ENCODE measurements at places on chromosomes 1 and 21.

GRCh38 chr1:151065089-151065645 lies 5.0 kb downstream of the MLLT11 start:
- DNase-seq = no peak

- DNase-seq = no peak
Measured at GRCh38 chr1:43011020-43011419, 52.4 kb upstream of the SLC2A1 start.

- DNase-seq = no peak
Measured at GRCh38 chr21:41605178-41605933, 97.4 kb upstream of the TMPRSS2 start.

GRCh38 chr1:163877016-163877415 lies 555.3 kb downstream of the NUF2 start:
- no peak for DNase-seq

GRCh38 chr1:192879406-192879805 lies 70.6 kb downstream of the RGS2 start:
- DNase-seq = no peak

GRCh38 chr1:231201979-231202633 lies 38.9 kb upstream of the GNPAT start:
- no peak for DNase-seq

GRCh38 chr1:39354572-39354971 lies 136.9 kb upstream of the BMP8A start:
- DNase-seq = no peak

GRCh38 chr1:3504151-3504821 lies 49.8 kb downstream of the ARHGEF16 start:
- DNase-seq = no peak

- no peak for DNase-seq
Measured at GRCh38 chr1:167805041-167805556, 83.3 kb downstream of the MPZL1 start.

DNA sequence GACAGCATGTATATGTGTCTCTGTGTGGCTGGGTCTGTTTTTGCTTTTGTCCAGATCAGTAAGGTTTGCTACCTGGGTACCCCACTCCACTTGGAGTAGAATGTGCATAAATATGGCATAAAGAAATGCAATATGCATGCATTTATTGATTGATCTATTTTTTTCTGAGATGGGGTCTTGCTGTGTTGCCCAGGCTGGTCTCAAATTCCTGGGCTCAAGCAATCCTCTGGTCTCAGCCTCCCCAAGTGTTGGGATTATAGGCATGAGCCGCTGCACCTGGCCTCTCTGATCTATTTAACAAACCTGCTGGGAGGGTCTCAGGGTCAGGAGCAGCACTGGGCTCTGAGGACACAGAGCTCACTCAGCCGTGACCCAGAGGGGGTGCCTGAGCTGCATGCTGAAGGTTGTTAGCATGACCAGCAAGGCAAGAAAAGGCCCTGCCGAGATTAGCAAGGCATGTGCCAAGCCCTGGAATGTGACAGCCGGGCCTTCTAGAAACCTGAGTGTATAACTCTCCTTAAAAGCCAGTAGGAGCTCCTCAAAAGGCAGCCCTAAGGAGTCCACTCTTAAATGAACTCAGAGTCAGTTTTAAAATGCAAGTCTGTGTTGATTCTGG lies 22.5 kb downstream of the PCSK9 start:
- DNase-seq = no peak

DNA sequence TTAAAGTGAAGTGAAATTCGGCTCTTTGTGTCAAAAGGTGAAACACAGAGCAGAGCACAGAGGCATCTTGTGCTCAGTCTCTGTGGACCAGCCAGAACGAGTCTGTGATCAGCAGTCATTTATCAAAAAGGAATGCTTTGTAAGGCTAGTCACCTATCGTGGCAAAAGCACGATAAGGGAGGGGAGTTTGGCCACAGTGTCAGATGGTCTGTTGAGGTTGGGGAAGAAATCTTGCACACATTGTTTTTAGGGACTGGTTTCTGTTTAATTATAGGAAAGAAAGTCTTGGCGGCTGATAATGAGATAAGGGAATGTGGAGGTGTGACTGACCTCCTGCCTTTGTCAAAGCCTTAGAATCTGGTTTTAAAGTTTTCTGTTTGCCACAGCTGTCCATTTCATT lies 58.2 kb upstream of the KIAA1614 start:
- DNase-seq = no peak

GRCh38 chr1:169615803-169616202 lies 14.1 kb downstream of the SELP start:
- no peak for DNase-seq

DNA sequence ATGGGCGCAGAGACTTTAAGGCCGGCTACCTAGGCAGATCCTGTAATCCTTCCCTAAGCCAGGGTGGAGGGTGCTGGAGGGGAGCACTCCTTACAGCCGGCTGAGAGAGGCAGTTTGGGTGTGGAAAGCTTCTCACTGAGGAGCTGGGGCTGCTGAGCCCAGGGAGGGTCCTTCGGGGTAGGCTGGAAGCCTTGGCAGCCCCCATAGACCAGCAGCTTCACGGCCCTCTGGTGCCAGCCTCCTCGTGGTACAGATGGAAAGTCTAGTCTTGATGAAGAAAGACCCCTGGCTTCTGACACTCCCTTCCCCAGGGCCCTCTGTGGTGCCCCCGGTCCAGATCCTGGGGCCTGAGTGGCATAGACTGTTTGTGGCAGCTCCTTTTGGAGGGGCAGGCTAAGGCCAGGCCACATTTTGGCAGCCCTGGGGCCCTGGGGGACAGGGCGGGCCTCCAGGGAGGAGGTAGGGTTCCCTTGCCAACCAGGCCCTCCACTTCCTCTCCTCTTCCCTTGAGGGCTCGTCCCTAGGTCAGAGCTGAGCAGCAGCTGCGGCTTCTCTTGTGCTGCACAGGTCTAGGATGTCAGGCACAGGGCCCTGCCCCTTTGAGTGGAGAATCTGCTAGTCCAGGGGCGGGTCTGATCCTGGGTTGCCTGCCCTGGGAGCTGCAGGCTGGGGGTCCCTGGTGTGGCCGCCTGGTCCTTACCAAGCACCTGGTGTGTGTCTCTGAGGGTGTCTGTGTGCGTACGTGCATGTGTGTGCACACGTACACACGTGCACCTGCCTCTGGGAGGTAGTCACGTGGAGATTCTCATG lies 4.8 kb downstream of the AMPD2 start:
- no peak for DNase-seq

DNA sequence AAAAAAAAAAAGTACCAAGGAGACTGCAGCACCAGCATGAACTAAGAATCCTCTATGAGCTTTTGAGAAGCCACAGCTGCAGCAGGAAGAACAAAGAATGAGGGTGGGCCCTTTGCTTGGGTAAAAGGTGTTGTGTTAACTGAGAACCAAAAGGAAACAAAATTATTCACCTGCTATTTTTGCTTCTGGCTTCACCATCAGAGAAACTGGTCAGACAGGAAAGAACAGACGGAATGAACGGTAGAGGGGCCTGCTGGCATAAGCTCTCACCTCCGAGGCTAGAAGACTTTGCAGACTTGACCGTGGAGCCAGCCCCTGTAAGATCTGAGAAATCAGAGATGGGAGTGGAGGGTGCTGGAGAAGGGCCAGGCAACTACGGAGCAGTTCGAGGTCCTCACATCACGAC lies 27.6 kb downstream of the IL10RB start:
- no peak for DNase-seq

GRCh38 chr1:36156329-36157114 lies 562 bp downstream of the MAP7D1 start:
- no peak for DNase-seq

DNA sequence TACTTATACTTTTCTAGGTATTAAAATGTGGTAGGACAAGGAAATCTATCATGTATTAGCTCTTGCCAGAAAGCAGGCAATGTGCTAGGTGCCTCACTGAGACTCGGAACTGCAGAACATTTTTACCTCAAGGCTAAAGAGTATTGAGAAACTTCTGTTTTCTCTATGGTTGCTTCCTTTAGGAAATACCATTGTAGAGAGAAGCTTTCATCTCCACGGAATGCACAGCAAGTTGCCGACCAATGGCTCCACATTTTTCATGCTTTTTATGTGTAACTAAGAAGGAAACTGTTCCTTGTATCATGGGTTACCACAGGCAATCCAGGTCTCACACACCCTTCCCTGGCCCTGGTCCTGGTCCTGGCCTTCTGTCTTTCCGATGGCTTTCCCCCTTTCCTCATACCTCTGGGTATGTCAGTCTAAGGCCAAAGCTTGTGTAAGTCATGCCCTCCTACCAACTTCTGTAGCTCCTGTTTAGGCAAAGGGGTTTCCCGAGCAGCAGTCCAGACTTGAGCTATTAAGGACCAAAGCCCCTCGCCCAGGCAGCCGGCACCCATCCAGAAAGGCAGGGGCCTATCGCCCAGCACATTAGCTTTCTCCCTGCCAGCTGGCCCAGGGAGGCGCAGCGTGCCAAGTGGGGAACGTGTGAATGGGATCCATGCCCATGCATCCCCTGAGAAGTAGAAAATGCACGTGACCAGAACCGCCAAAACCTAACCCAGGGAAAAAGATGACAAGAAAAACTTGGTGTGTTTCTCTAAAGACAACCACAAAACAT lies 225.0 kb downstream of the PBX1 start:
- DNase-seq = no peak

GRCh38 chr1:215507119-215507518 lies 60.0 kb upstream of the KCTD3 start:
- no peak for DNase-seq

GRCh38 chr1:248858096-248858890 lies 592 bp downstream of the ZNF692 start:
- DNase-seq = no peak

DNA sequence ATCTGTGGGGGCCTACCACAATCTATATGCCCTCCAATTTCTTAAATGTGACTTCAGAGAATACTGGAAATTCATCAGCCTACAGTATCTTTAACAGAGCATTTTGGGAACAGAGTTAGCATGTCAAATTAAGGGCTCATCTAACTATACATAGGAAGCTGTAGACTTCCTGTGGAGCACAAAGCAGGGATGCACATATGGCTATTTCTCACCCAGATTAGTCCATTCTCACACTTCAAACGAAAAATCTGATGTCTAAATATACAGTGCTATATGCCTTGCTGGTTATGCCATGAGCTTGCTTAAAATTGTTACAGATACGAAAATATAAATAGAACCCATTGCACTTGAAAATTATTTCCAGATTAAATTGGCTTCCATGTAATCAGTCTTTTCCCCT lies 1922.8 kb downstream of the MRPL39 start:
- DNase-seq = no peak

- no peak for DNase-seq
Measured at GRCh38 chr1:160577671-160578070, 1.6 kb downstream of the CD84 start.

- no peak for DNase-seq
Measured at GRCh38 chr1:114446198-114446597, 64.8 kb downstream of the TRIM33 start.

Data from stimulated activated CD8-positive, alpha-beta memory T cell treated with anti-CD3 and anti-CD28 coated beads, Interleukin-4, amount 100 ng/mL, for 4 hours (primary cell).